ENCODE measurements at places on chromosomes 5 and 9.

- peak; percentile 67 for DNase-seq
Measured at GRCh38 chr9:32426278-32426939, 42.0 kb downstream of the ACO1 start.

GRCh38 chr5:119451561-119451960 is 736 bp upstream of the HSD17B4 start:
- no peak for DNase-seq

DNA sequence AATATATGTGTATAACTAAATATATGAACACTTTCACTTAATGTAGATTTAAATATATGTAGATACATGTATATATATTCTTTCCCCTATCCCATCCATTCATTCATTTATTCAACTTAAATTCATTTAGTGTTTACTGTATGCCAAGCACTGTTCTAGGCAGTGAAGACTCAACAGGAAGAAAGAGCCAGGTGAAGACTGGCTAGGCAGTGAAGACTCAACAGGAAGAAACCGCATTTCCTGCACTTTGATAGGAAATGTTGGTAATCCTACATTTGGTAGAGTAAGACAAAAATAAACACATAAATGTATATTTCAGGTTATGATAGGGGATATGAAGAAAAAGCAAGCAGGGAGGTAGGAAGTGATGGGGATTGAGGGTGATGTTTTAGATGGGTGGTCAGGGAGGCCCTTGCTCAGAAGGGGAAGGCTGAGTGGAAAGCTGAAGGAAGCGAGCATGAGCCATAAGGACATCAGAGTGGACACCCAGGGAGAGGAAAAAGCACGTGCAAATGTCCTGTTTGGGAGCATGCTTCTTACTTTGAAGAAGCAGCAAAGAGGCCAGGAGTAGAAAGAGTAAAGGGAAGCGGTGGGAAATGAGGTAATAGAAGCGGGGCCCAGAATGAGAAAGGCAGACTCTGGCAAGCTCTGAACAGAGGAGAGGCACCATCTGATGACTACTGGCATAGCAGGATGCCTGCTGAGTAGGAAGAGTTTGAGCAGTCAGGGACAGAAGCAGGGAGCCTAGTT is 227.8 kb upstream of the MAP3K1 start:
- no peak for DNase-seq

DNA sequence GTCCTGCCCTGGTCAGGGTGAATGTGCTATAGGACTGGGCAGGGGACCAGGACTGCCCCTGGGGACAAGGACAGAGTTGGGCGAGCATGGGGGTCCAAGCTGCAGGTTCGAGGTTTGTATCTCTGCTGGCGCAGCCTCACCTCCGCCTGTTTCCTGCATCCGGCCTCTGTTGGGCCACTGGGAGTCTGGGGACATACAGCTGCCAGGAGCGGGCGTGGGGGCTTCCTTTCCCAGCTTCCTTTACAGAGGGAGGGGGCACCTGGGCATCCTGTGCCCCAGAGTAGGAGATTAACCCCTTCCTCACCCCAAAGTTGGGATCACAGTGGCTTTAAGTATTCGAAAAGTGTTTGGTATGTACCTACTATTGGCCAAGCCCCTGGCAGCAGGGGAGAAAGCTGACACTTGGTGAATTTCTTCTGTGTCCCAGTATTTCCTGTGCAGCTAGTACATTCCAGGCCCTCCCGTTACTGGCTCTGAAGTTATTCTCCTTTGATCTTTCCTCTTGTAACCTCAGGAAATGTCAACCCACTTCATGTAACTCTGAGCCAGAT is 19.0 kb downstream of the OLFML2A start:
- peak; percentile 66 for DNase-seq

DNA sequence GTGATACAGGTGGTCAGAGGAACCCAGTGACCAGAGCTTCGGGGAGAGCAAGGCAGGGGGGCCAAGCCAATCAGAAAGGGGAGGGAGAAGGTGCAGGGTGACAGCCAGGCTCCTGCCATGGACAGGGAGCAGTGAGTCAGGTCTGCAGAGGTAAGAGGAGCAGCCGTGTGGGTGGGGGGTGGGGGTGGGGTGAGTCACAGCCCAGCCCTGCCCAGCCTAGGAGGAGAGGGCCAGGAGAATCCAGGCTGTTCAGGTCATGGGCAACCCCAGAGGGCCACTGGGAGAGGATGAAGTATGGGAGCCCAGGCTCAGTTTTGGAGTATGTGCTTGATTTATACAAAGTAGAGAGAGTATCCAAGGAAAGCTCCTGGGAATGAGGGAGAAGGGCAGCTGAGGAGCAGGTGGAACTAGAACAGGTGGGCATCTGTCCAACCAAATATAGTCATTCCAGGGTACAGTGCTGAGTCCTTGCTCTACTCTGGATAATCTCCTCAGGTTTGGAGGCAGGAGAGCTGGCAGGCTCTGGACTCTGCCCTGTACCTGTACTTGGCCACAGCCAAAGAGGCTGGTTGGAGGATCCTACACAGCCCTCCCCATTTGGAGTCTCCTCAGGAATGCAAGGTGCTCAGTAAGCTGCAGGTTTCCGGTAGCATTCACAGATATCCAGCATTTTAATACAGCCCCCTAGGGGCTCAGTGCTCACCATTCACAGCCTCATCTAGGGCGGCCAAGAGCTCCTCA is 1.6 kb downstream of the HBEGF start:
- peak; percentile 68 for DNase-seq

DNA sequence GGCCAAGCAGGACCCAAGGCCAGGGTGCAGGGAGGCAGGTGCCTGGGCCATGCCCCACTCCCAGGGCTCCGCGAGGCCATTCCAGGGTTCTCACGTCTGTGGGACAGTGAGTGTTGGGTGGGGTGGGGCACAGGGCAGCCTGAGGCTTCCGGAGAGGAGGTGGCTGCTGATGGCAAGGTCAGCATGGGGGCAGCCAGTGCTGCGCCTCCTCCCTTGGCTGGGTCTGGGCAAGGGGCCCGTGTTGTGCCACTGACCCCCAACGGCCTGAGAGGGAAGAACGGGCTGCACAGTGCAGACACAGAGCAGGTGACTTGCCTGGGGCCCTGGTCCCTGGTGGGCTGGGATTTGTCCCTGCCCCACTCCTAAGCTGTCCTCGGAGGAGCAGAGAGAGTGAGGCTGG is 82.1 kb downstream of the RXRA start:
- DNase-seq: no peak

GRCh38 chr9:109604131-109604530 is 106.0 kb upstream of the PTPN3 start:
- no peak for DNase-seq

GRCh38 chr9:33791117-33791516 is 4.2 kb upstream of the PRSS3 start:
- DNase-seq: no peak

DNA sequence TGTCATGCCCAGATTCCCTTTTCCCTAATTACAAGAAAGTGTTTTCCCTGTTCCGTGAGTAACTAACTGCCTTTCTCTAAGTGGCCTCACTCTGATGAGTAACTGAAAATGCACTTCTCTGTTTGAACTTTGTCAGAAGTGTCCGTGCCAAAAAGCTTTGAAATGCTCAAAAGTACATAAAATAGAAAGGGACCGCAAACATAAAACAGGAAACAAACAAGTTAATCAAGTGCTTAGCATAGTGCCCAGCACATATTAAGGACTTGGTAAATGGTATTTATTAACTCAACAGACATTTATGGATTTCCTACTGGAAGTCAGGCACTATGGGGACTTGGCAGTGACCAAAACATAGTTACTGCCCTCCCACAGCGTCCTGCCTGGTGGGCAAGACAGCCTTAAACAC is 22.3 kb downstream of the AQP3 start:
- no peak for DNase-seq

DNA sequence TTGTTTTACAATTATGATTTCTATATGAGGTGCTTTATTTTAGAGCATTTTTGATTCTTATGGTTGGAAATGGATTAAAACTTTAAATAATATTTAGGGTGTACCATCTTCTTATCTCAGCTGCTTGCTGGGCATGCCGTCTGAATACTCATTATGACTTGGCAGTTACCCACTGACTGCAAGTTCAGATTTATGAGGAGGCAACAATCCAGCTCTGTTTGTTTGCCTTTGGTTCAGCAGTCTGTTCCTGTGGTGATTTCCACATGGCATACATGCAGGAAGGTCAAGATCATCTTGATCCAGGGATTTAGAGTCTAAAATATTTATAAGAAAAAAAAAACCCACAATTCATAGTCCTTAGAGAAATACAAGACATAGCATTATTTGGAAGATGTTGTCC is 1254.5 kb upstream of the NUDT12 start:
- DNase-seq: no peak

- no peak for DNase-seq
Measured at GRCh38 chr9:120161776-120162175, 418.2 kb downstream of the CDK5RAP2 start.

DNA sequence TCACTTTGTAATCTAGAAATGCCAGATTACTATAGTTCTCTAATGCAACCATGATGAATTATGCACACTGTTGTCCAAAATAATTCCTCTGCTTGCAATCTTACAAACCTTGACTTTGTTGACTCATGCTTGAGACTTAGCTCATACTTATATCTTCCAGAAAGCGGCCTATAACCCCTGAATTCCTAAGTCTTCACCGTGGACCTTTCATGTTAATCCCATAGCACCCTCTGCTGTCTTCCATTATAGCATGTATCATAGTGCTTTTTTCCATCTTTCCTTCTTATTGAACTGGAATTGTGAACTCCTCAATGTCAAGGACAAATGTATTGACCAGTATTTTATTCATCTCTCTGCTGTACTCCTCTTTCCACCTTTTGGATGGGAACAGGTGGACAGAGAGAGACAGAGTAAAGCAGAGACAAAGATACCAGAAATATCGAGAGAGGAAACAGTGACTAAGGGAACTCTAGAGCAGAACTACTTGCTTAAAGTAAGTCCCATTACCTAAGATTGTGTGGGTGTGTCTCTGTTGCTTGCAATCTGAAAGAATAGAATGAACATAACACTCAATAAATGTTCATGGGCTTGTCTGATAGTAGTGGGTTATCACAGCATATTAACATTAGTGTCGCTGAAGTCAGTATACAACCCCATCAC is 110.0 kb downstream of the LURAP1L start:
- DNase-seq: peak; percentile 43

- no peak for DNase-seq
Measured at GRCh38 chr5:169341556-169341955, 40.6 kb upstream of the SLIT3 start.

DNA sequence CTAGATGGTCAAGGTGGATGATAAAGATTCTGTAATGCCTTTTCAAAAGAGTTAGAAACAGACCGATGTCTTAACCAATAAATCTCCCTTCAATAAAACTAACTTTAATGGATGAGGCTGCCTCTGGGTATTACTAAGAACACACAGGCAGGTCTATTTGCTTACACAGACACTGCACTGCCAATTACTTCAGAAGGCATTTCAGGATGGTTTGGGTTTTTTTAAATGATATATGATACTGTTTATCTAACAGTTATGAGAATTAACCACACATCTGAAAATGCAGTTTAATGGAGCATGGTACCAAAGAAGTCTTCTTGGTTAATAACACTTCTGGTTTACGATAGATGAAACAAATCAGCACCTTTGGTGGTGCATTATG is 367.9 kb upstream of the GRAMD2B start:
- no peak for DNase-seq

DNA sequence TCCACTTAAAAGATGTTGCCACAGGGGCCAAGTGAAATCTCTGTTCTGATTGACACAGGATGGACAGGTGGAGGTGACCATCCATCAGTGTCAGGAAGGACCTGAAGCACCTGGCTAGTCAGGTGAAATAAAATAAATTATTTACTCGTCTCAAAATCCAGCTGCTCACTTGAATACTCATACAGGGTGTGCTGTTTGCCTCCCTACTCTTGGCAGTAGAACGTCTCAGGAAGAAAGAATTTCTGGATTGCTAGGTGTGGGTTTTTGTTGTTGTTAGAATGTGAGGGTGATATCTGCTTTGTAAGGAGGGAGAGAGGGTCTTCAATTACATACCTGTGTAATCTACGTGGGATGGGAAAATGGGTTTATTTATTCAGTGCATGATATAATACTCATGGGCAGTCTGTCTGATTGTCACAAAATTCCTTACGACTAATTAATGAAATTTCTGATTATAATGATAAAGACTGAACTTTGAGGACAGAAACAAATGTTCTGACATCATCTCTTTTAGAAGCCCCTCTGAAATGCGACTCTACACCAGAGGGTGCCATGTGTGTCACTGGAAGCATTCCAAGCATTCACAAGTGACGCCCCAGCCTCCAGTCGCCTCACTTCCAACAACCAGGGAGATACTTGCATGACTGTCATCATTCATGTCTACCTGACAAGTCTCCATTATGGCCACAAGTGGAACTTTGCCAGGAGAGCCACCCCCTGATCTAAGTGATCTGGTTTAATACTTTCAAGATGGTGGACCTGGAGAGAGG is 218.4 kb downstream of the GAPVD1 start:
- no peak for DNase-seq

DNA sequence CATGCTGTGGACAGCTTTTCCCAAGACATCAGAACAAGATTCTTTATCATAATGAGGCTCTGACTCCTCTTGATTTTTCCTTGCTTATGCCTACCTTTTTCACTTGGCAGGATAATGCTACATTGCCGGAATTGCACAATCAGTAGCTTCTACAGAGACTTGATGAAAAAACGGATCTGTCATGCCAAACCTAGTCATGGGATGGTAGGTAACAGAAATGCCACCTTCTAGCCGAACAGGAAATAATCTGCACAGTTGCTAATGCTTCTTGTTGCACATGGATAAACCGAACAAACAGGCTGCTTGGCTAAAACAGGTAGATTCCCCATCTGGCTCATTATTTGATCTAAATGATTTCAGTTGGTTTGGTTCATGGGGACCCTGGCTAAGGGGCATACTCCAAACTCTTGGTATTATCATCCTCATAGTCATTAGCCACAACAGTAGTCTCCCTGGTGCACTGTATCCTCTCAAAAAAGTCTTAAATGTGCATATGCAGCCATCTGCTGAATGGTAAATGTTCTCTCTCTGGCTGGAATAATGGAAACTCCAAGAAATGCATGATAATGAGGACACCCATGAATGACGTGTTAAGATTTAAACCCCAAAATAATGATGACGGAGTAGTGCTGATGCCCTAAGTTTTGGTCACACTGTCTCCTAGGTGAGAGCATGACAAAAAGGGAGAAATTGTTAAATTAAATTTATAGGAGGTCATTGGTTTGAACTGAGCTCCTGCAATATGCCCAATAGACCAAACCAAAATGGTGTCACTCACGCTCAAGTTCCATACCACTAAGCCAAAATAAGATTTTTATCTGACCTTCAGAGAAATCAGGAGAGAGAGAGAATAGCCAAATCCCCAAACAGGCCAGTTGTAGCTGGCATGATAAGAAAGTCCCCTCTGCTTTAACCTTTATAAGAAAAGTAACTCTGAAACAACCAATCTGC is 47.0 kb downstream of the RAPGEF1 start:
- DNase-seq: no peak

All from astrocyte of the hippocampus (primary cell).